SJCRH30 (cell line): ENCODE measurements at places on chromosomes 13 and 19.

DNA sequence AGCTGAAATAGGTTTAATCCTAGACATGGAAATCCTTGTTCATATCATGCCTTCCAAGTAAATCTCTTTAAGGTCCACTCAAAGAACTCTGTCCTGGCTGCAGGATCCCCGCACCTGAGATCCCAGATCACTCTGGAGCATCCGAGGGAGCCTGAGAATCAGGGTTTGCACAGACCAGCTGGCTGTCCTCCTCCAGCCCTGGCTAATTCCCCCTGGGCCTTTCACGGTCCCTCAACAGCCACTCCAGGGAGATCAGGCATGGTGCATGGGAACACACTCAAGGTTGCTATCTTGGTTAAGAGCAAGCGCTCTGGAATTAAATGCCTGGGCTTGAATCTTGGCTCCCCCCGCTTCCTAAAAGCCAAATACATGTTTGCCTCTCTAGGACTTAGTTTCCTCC, 130.8 kb downstream of the IRS2 start:
- DNase-seq: no peak

- no peak for DNase-seq
Observed at GRCh38 chr13:23724196-23724970, 154.2 kb downstream of the TNFRSF19 start.

GRCh38 chr19:11227195-11227886, 12.1 kb upstream of the ANGPTL8 start:
- peak; percentile 49 for DNase-seq

- DNase-seq: no peak
Observed at GRCh38 chr19:50301607-50301971, 27.6 kb downstream of the KCNC3 start.

GRCh38 chr13:21148557-21149258, 27.6 kb downstream of the SKA3 start:
- DNase-seq: no peak

DNA sequence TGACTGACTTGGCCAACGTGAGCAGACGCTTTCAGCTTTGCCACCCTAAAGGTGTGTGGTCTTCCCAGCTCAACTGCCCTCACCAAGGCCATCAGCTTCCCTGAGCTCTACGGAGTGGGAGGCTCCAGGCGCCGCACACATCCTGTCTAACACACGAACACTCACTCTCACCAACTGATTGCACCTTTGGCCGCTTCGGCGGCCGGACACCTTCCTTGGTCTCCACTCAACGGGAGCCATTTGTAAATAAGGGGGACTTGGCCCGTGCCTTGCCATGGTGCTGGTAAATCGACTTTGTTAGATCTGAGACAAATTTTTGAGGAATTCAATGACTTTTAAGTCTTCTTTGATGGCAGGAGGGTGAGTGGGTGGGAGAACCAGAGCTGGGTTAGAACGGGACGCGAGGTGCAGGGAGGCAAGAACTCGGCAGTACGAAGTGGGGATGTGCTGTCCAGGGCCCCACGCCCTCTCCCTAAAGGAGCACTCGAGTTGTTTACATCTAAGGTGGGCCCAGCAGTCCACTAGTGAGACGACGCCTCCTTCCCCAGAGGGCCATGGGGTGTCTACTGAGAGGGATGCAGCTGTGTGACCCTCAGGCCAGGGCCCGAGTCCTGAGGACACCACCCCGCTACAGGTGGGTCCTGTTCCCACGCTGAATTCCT, 4.4 kb downstream of the C13orf46 start:
- no peak for DNase-seq

GRCh38 chr19:56838909-56839651, 1.4 kb downstream of the PEG3 start:
- peak; percentile 99 for DNase-seq

- DNase-seq: no peak
Observed at GRCh38 chr13:93476175-93476574, 249.6 kb downstream of the GPC6 start.

- no peak for DNase-seq
Observed at GRCh38 chr13:48096670-48097069, 1.8 kb upstream of the MED4 start.

DNA sequence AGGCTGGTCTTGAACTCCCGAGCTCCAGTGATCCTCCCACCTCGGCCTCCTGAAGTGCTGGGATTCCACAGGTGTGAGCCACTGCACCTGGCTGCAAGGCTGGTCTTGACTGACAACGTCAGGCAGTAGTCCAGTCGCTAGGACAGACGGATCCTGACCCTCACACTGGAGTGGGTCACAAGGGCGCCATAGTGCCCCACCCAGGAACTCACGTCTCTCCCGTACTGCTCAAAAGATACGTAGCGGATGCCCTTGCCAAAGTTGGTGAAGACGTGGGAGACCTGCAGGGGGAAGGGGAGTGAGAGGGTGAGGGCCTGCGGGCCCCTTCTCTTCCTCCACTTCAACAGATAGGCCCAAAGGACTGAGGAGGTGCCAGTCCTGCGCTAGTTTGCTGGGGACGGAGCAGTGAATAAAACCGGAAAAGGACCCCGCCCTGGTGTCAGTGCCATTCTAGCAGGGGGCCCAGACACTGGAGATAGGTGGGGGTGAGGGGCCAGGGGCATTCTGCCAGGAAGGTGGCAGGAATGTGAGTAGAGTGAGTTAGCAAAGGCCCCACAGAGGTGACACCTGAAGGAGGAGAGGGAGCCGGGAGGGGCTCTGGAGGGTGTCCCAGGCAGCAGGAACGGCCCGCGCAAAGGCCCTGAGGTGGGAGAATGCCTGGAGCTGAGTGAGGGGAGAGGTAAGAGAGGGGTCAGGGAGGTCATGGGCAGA, 11.9 kb downstream of the MRPS12 start:
- no peak for DNase-seq

GRCh38 chr13:95624020-95624419, 20.5 kb downstream of the DZIP1 start:
- DNase-seq: no peak
